ENCODE measurements at places on chromosomes 16 and 17.

- no peak for DNase-seq
These were observed 121.1 kb downstream of the CYLD start for GRCh38 chr16:50862818-50863643.

DNA sequence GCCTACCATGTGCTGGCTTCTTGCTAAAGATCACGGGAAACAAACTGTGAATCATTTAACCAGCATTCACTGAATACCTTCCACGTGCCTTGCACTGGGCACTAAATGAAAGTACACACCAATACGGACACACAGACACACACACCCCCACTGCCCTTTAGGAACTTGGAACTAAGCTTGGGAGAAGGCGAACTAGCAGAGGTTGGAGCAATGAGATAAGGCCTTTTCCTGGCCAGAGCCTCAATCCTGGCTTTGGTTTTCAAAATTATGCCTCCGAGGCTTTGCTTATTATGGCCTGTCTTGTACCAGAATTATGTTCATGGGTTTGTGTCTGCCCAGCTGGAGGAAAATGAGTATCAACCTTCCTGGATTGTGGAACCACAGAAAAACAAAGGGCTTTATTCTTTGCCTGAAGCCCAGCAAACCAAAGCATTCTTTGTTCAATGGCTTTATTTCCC, 32.3 kb downstream of the CPPED1 start:
- DNase-seq = no peak

DNA sequence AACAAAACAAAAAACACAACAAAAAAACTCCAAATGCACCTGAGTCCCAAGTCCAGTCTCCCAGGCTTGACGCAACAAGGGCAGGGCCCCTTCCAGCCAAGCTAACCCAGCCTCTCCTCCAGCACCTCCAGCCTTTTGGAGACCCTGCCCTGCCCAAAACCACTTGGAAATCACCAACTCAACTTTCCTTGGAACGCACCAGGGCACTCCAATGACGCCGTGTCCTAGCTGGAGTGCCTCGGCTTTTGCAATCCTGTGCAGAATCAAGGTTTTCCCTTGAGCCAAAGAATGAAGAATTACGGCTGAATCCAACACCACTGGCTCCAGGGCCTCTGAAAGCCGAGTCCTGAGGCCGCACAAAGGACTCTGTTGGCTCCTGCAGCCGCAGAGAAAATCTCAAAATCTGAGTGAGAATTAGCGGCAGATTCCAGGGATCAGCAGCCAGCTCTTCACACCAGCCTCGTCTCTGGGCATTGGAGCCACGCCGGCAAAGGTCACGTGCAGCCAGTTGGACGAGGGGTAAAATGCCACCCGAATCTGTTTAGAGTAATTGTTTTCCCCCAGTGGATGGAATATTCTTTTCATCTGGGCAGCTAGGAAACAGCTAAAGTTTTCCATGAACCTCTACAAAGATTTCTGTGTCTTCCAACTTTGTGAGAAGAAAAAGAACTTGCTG, 9.7 kb upstream of the BAIAP2 start:
- no peak for DNase-seq

DNA sequence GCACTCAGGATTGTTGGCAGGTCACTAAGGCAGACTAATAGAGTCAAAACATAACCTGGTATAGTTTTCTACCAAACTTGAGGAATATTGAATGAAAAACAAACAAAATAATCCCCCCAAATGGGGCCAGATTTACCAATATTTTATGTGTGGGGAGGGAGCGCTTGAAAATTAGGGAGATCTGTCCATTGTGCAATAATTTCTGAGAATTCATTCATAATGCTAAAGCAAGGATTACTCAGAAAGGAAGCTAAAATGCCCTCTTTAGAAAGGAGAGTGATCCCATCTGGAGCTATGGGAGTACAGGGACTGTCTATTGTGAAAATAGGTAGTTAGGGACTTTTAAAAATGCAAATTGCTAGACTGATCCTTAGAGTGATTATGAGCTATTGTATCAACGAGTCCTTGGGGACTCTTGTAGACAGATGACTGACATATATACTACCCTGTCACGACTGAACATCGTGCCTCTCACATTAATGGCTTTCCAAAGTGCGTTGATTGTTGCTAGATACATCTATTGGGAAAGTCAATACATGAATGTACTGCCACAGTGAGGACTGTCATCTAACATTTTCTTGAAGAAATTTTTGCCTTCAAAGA, 193.6 kb downstream of the AATF start:
- no peak for DNase-seq

GRCh38 chr16:80417706-80418271, 123.0 kb upstream of the DYNLRB2 start:
- DNase-seq = no peak

DNA sequence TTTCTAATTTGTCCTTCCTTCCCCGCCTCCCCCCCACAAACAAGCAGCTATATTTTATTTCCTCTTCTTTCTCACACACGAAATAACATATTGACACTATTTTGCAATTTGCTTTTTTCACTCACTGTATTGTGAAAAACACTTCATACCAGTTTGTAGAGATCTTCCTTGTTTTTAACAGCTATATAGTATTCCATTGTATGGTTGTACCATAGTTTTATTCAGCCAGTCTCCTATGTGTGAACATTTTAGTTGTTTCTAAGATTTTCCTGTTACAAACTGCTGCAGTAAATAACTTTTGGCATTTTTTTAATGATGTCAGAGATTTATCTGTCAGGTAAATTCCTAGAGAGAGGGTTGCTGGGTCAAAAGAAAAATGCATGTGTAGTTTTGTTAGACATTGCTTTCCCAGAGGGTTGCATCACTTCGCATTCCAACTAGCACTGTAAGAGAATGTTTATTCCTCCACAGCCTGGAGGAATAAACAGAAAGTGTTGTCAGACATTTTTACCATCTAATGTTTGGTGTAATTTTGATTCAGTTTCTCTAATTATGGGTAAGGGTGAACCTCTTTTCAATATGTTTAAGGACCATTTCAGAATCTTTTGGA, 101.2 kb downstream of the MRTFB start:
- DNase-seq = no peak

- no peak for DNase-seq
These were observed 250.8 kb upstream of the FOXF1 start for GRCh38 chr16:86259499-86259898.

GRCh38 chr16:88939972-88940861, 36.8 kb downstream of the CBFA2T3 start:
- DNase-seq = no peak

GRCh38 chr17:30476726-30477082, 504 bp upstream of the GOSR1 start:
- DNase-seq = peak; percentile 3

- peak; percentile 77 for DNase-seq
These were observed 1.3 kb downstream of the C16orf86 start for GRCh38 chr16:67667817-67668494.

DNA sequence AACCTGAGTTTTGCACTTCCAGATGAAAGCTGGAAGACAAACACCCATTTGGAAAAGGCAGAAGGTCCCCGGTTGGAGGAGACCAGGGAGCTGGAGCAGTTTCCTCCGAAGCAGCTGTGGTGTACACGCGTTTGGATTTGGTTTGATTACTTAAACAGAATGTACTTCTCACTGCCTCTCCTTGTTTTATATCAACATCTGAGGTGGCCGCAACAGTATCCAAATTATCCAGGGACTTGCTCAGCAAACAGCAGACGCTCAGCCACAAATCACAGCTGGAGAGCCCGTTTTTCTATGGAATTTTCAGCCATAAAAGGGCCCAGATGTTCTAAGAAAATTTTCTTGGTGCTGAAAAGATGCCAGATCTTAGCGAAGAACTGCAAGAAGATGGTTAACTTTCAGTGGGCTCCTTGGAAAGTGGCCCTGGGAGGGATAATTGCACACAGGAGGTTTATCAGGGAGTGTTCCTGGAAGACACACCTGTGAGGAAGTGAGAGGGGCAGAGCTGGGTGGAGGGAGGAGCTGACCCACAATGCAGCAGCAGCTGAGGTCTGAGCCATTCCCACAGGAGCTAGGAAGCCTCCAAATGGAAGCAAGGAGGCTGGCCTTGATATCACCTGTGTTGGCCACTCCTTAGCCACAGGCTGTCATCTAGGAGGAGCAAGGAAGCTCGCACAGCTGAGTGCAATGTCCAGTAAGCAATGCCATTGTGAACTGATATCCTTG, 28.9 kb upstream of the CDH5 start:
- no peak for DNase-seq

- no peak for DNase-seq
These were observed 79.1 kb downstream of the C17orf67 start for GRCh38 chr17:56754523-56755208.

DNA sequence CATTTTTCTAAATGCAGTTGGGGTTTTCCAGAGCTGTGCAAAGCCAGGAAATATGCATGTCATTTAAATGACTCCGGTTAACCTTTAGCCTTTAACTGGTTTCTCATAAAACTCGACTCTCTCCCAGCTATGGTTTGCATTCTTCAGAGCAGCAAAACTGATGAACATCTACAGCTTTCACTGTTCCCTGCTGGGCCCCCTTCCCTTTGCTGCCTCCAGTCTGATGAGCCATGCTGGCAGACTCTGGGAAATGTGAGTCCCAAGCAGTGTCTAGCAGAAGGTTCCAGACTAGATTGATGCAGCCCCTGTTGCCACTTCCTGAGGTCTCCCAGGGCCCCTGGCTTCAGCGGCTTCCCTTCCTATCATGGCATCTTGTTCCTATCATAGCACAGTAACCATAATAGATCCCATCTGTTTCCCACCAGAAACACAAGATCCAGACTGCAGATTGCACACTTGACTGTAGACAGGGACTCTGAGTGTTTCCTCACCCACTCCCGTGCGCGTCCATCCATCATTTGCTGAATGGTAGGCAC, 135.4 kb downstream of the CLEC16A start:
- no peak for DNase-seq

- DNase-seq = no peak
These were observed 9.2 kb downstream of the KRT33B start for GRCh38 chr17:41360296-41360995.
